ENCODE measurements at places on chromosomes 12 and 14. TPM values are rescaled to one million over a fixed set of nuclear protein-coding genes. Genes with fewer than 3 reads are reported as not detected.

SLCO1B3 gene
- not detected for total RNA-seq

MIS18BP1 gene
- total RNA-seq = 67.0 TPM

LRP10 gene
- total RNA-seq = 36.3 TPM

RERG gene
- not detected for total RNA-seq

PTPRO gene
- 0.46 TPM for total RNA-seq

TMTC1 gene
- 0.04 TPM for total RNA-seq

All from activated CD4-positive, alpha-beta T cell treated with anti-CD3 and anti-CD28 coated beads for 36 hours (primary cell).